Hematopoietic multipotent progenitor cell treated with erythropoietin and hydrocortisone succinate and interleukin-3 and kit ligand, for 4 days (in vitro differentiated cells): ENCODE measurements at places on chromosomes 11 and 22.
A peak's percentile ranks its signal among the peaks of the same experiment; 100 is the strongest.

DNA sequence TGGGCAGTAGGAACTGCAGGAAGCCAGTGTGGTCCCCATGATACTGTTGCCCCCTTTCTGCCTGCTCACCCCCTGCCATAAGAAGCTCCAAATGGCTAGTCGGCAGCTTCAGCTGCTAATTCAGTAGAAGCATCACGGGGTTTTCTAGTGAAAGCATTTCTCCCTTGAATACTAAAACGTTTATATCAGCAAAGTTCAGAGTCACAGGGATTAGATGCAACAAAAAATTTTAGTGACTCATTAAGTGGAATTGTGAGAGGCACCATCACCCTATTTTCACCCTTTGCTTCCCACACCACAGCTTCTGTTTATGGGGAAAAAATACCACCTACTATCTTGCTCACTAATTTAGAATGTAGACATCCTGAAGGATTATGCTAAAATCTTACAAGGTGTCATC, 25.2 kb downstream of the RAB39A start:
- DNase-seq = no peak

DNA sequence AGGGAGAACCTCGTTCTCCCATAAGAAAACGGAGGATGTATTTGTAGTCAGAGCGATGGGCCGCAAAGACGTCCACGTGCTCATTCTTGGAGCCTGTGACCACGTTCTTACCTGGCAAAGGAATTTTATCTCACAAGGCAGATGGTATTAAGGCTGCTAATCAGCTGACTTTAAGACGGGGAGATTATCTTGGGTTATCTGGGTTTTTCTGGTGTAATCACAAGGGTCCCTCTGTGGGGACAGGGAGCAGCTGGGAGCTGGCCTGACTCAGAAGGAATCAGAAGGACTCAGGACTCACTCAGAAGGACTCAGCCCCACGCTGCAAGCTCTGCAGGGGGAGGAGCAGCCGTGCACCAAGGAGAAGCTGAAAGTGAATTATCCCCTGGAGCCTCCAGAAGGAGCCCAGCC, 7.5 kb upstream of the SIGIRR start:
- DNase-seq = peak; percentile 37

GRCh38 chr11:45245218-45246045, 40.7 kb downstream of the SYT13 start:
- DNase-seq = no peak

- peak; percentile 95 for DNase-seq
Observed at GRCh38 chr22:41092023-41092817, at the start of gene EP300. EP300 (plus strand) TSS chr22:41092592; CDS start chr22:41093005, 413 bp downstream.

GRCh38 chr11:117612177-117612576, 184.8 kb downstream of the DSCAML1 start:
- DNase-seq = no peak

GRCh38 chr22:25166266-25167040, 33.2 kb upstream of the CRYBB3 start:
- no peak for DNase-seq

DNA sequence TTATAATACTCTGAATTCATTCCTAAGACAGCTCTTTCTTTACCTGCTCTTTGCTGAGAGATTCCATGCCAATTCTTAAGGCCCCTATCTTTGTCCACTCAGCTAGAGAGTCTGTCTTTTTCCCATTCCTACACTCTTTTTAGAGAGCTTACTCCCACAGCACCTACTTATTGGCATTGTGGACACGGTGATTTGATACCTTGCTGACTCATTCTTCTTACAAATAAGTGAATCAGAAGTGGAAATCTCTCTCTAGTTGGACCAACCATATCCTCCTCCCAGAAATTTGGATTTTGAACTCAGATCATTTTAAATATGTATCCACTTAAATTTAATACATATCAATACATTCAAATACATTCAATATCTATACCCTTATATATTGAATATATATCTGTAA, 32.5 kb upstream of the OR6M1 start:
- DNase-seq = no peak

DNA sequence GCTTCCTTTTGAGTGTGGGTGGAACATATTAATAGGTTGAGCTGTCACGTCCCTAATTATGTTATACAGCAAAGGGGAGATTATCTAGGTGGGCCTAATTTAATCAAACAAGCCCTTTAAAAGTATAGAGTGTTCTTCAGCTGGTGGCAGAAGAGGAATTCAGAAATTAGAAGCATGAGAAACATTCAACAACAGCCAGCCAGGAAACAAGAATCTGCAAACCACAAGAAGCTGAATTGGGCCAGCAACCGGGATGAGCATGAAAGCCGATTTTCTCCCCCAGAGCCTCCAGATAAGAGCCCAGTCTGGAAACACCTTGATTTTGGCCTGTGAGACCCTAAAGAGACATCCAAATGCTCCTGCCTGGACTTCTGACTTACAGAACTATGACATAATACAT, 105.8 kb upstream of the LDLRAD3 start:
- DNase-seq = no peak
